ENCODE measurements at places on chromosomes 6 and 20. TPM values are rescaled to one million over a fixed set of nuclear protein-coding genes. Genes with fewer than 3 reads are reported as not detected.

PKIB gene
- not detected for total RNA-seq

SCRT2 gene
- total RNA-seq, result not detected

C4A gene
- 120 TPM for total RNA-seq

VARS1 gene
- 33.2 TPM for total RNA-seq

DNA sequence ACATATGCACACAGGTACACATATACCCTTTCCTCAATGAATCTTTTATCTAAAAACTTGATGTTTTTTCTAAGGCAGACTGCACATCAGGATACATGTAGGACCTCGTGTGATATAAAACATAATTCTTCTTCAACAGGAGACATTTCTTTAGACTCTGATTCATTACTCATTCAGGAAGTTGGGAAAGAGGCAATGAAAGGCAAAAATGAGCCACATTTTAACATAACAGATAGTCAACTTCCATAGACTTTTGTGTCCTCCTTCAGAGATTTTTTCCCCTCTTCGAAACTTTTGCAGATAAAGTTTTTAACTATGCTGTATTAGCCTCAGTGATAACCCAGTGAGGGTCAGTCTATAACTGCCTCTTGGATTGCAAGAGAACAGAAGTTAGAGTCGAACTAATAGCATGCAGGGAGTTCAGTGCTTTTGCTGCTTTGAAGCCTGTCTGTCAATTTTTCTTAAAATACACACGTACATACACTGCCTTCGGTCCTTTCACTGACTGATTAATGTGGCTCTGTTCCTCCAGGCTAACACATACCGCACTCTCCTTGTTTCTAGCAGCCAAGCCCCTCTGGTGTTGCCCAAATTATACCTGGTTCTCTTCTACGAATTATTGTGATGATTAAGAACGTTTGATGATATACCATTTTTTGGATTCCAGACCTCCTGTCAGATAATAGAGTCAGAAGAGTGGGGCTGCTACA lies 562.5 kb upstream of the MAP3K7 start:
- no peaks in the 10 kb centered on the region for H3K36me3 ChIP-seq
- H3K27ac ChIP-seq, result no peak overlapping the region
- no peaks in the 10 kb centered on the region for H3K27me3 ChIP-seq
- no peak for DNase-seq
- no peak overlapping the region for H3K4me3 ChIP-seq

DEFB114 gene
- not detected for total RNA-seq

OR2H1 gene
- total RNA-seq, result not detected

- no peak overlapping the region for H3K27ac ChIP-seq
- no peak for DNase-seq
- H3K36me3 ChIP-seq, result peaks cover 8% of the 10 kb centered on the region
- no peak overlapping the region for H3K4me3 ChIP-seq
- no peaks in the 10 kb centered on the region for H3K27me3 ChIP-seq
- peaks cover 16% of the 10 kb centered on the region for H3K4me1 ChIP-seq
These were observed 3.6 kb downstream of the ZSCAN12 start for GRCh38 chr6:28395918-28396317.

DOK5 gene
- 4.8 TPM for total RNA-seq

DNA sequence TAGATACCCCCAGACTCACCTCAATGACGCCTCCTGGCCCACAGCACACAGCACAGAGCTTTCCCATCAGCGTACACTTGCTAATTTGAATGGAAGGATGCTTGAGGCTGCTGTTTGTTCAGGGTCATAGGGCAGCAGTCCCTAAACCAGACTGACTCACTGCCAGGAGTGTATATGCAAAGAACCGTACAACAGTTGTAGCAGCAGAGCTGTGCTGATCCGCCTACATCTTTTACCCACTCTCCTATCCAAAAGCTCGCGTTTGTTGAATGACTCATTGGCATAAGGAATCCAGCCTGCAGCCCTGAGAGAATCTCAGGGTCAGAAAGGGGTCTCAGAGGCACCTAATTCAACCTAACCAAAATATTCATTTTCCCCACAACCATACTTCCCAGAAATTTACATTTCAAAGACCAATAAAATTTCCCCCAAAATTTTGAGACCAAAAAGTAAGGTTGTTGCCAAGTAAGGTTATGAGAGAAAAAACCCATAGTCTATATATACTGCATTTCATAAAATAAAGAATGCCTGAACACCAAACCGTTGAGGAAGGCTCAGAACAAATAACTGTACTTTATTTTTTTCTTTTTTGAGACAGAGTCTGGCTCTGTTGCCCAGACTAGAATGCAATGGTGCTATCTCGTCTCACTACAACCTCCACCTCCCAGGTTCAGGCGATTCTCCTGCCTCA lies 35.3 kb upstream of the CCND3 start:
- no peak for DNase-seq
- no peak overlapping the region for H3K27ac ChIP-seq
- H3K27me3 ChIP-seq, result no peaks in the 10 kb centered on the region
- H3K36me3 ChIP-seq, result no peaks in the 10 kb centered on the region
- no peak overlapping the region for H3K4me3 ChIP-seq
- peaks cover 10% of the 10 kb centered on the region for H3K4me1 ChIP-seq

ARMH2 gene
- not detected for total RNA-seq

SLC13A3 gene
- 0.39 TPM for total RNA-seq

DNA sequence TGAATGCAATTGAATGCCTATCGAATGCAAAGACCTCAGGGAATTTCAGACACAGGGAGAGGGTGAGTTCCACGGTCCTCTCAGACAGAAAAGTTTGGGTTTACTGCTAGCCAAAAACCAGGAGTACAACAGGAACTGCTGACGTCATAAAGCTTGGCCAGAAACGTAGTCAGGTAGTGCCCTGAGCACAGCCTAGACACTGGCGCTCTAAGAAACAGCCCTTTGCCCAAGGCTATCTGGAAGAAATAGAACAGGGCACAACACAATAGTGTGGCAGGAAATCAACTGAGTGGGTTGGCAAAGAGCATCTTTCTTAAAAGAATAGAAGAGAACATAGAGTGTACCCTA lies 58.0 kb downstream of the GFOD1 start:
- no peak overlapping the region for H3K4me3 ChIP-seq
- peaks cover 70% of the 10 kb centered on the region for H3K4me1 ChIP-seq
- no peaks in the 10 kb centered on the region for H3K27me3 ChIP-seq
- no peak for DNase-seq

FOXC1 gene
- 3.6 TPM for total RNA-seq

NFS1 gene
- total RNA-seq, result 43.0 TPM

SEL1L2 gene
- total RNA-seq, result 0.92 TPM

C2 gene
- 1.3 TPM for total RNA-seq

IL20RA gene
- total RNA-seq, result 0.44 TPM

RNASET2 gene
- 62.9 TPM for total RNA-seq

DNA sequence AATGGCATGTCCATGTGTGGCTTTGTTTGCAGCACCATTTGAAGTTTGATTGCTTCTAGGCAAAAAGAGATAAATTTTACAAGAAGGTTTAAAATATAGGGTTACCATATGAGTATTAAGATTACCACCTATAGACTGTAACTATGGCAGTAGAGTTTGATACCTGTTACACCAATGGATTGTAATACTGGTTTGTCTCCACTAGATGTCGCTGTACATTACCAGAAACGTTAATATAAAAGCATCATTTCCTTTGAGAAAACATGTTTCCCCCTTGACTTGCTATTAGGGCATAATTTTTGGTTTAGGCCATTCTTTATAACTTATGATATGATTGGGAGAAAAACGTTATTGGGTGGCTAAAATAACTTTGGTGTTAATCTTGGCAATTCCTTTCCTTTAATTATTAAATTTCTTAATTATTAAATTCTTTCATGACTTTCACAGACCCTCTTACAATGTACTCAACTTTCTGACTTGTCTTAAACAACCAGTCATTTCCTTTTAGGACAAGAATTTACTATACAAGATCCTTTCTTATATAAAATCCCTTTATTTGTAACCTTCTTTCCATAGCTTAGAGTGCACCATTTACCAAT lies 42.8 kb downstream of the HLA-DPB1 start:
- H3K27me3 ChIP-seq, result peaks cover 42% of the 10 kb centered on the region
- DNase-seq, result no peak
- no peaks in the 10 kb centered on the region for H3K36me3 ChIP-seq
- no peak overlapping the region for H3K27ac ChIP-seq
